ENCODE measurements at places on chromosomes 4 and X.

GRCh38 chr4:23614284-23614892 lies 275.5 kb downstream of the PPARGC1A start:
- no peak for DNase-seq

GRCh38 chrX:19350941-19351384 lies 7.2 kb downstream of the PDHA1 start:
- no peak for DNase-seq

GRCh38 chrX:95383778-95384177 lies 1300.9 kb upstream of the DIAPH2 start:
- no peak for DNase-seq

- no peak for DNase-seq
Measured at GRCh38 chr4:88616275-88617150, 24.2 kb downstream of the HERC3 start.
